ENCODE measurements at places on chromosomes 16 and 17.

- no peak for DNase-seq
Measured at GRCh38 chr17:69348429-69348828, 21.5 kb upstream of the ABCA5 start.

DNA sequence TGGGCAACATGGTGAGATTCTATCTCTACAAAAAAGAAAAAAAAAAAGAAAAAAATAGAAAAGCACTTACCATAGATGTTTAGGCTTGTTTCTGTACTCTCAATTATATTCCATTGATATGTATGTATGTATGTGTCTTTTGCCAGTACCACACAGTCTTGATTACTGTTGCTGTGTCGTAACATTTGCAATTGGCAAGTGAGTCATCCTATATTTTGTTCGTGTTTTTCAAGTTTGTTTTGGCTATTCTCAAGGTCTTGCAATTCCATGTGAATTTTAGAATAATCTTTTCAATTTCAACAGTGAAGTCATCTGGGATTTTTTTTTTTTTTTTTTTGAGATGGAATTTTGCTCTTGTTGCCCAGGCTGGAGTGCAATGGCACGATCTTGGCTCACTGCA lies 19.3 kb downstream of the SPECC1 start:
- no peak for DNase-seq

- no peak for DNase-seq
Measured at GRCh38 chr17:37576281-37576680, 32.9 kb downstream of the SYNRG start.

GRCh38 chr16:84563064-84563715 lies 54.7 kb downstream of the COTL1 start:
- no peak for DNase-seq

- DNase-seq = no peak
Measured at GRCh38 chr16:85649411-85650134, 36.5 kb downstream of the GSE1 start.

DNA sequence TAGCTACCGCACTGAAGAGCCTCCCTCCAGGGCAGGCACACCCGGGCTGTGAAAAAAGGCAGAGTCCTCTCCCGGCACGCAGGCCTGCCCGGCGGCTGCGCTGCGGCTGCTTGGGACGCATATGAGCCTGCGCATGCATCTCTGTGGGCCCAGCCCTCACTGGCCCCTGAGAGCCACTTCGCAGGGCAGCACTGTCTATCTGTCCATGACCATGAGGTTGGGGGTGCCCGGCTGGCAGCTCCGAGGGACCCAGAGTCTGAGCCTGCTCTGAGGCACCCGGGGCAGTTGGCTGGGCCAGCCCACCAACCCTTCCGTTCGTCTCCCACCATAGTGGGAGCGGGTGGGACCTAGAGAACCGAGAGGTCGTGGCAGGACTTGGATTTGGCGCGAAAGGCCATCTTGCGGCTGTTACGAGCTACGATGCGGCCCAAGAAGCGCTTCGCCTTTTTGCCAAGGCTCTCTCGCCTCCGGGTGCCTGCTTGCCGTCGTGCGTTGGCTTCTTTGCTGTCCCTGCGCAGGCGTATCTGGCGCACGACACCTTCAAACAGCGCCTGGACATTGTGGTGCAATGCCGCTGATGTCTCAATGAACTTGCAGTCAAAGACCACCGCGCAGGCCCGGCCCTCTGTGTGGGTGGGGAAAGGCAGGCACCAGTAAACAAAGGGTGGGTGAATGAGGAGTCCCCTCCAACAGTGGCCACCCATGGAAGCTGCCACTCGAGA lies 3.2 kb upstream of the CDH16 start:
- DNase-seq = no peak

Measured in GM04503 (cell line).